Calu3 (cell line): ENCODE measurements at places on chromosomes 1 and 21.
A peak's percentile ranks its signal among the peaks of the same experiment; 100 is the strongest.

GRCh38 chr1:119004781-119005180 is 16.6 kb upstream of the TBX15 start:
- H3K27me3 ChIP-seq, result peaks cover 35% of the 10 kb centered on the region
- H3K27ac ChIP-seq, result no peak overlapping the region
- no peak overlapping the region for H3K4me3 ChIP-seq
- H3K4me1 ChIP-seq, result peaks cover 29% of the 10 kb centered on the region
- DNase-seq, result no peak

GRCh38 chr1:76494807-76495206 is 372.5 kb upstream of the ST6GALNAC5 start:
- no peak for DNase-seq
- no peaks in the 10 kb centered on the region for H3K4me1 ChIP-seq
- H3K27ac ChIP-seq, result no peak overlapping the region
- H3K4me3 ChIP-seq, result no peak overlapping the region
- H3K36me3 ChIP-seq, result no peaks in the 10 kb centered on the region

- H3K27me3 ChIP-seq, result no peaks in the 10 kb centered on the region
- no peak for DNase-seq
- peaks cover 7% of the 10 kb centered on the region for H3K4me1 ChIP-seq
- peaks cover 5% of the 10 kb centered on the region for H3K36me3 ChIP-seq
- no peak overlapping the region for H3K4me3 ChIP-seq
Observed at GRCh38 chr1:109630898-109631512, 11.4 kb downstream of the AMPD2 start.

DNA sequence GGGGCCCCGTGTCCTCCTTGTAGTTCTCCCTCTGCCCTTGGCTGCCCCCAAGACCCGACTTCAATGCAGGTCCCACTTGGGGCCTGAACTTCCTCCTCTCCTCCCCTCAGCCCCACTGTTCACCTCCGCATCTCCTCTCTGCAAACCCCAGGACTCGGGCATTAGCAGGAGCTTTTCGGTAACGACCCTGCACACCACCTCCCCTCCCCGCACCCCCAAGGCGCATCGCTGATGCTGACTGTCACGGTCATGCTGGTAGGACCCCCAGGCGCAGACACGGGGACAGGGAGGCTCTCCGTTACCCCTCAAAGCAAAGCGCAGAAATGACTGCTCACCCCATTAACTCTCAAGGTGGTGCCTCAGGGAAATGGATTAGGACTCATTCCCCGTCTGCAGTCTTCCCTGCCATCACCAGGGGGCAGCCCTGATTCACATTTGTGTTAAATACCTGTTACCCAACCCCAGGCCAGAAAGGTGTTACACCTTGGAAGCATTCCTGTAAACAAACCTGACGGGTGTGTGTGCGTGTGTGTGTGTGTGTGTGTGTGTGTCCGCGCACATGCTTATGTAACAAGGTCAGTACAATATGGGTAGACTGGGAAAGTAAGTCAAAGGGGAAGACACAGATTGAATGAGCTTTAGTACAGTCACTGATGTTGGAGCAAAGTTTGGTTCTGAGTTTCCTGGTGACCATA is 6.4 kb upstream of the GUCA2B start:
- H3K4me3 ChIP-seq, result no peak overlapping the region
- H3K4me1 ChIP-seq, result peaks cover 7% of the 10 kb centered on the region
- peak; percentile 91 for DNase-seq
- peaks cover 49% of the 10 kb centered on the region for H3K27me3 ChIP-seq
- no peaks in the 10 kb centered on the region for H3K36me3 ChIP-seq

GRCh38 chr1:162349635-162350330 is 26.9 kb downstream of the SPATA46 start:
- H3K27ac ChIP-seq, result peak overlapping the region; percentile 45
- peaks cover 5% of the 10 kb centered on the region for H3K36me3 ChIP-seq
- peak; percentile 17 for DNase-seq
- H3K4me1 ChIP-seq, result peaks cover 51% of the 10 kb centered on the region
- H3K4me3 ChIP-seq, result peak overlapping the region; percentile 7
- no peaks in the 10 kb centered on the region for H3K27me3 ChIP-seq

GRCh38 chr1:62213075-62213914 is 18.6 kb downstream of the L1TD1 start:
- no peak for DNase-seq
- H3K36me3 ChIP-seq, result no peaks in the 10 kb centered on the region
- no peaks in the 10 kb centered on the region for H3K4me1 ChIP-seq

- no peaks in the 10 kb centered on the region for H3K4me1 ChIP-seq
- H3K27ac ChIP-seq, result no peak overlapping the region
Observed at GRCh38 chr1:200963076-200963475, 60.4 kb downstream of the KIF21B start.

- H3K27ac ChIP-seq, result no peak overlapping the region
- peaks cover 12% of the 10 kb centered on the region for H3K36me3 ChIP-seq
- no peak for DNase-seq
- peaks cover 17% of the 10 kb centered on the region for H3K4me1 ChIP-seq
- no peak overlapping the region for H3K4me3 ChIP-seq
- no peaks in the 10 kb centered on the region for H3K27me3 ChIP-seq
Observed at GRCh38 chr1:193435781-193436180, 249.4 kb upstream of the B3GALT2 start.

DNA sequence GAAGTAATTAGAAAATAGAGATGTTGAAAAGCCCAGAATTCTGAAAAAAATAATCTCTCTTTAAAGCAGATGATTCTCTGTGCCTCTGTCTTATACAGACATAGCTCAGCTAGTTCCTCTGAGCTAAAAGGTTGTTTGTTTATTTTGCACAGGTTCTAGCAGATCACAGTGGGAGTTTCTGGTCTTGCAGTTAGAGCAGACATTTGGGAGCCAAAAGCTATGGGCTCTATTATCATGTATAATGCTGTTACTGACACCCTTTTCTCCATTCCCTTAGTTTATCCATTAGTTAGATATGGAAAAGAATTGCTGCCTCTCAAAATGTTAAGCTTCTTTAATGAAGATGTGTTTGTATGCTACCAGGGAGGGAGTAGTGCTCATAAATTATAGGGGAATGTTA is 20.5 kb upstream of the CD55 start:
- H3K27ac ChIP-seq, result no peak overlapping the region
- H3K4me1 ChIP-seq, result peaks cover 55% of the 10 kb centered on the region
- H3K4me3 ChIP-seq, result no peak overlapping the region
- peaks cover 8% of the 10 kb centered on the region for H3K36me3 ChIP-seq

DNA sequence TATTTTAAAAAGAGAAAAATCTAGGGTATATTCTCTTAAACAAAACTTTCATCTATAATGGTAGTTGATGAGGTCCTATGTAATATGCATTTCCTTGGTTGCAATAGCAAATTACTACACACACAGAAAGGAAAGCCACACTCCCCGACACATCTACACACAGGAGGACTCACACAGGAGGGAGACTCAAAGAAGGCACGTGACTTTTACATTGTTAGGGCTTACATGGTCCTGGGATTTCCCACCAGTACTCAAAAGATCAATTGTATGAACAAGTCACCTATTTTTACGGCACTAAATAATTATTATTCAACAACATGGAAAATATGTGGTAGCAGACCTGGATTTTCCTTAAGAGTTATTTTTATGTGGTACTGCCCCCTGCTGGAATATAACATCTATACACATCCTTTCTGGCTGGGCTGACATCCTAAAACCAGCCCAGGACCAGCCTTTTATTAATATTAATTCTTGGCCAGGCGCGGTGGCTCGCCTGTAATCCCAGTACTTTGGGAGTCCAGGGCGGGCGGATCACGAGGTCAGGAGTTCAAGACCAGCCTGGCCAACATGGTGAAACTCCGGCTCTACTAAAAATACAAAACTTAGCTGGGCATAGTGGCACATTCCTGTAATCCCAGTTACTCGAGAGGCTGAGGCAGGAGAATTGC is 33.9 kb upstream of the LGALS8 start:
- peak; percentile 16 for DNase-seq
- H3K27me3 ChIP-seq, result peaks cover 8% of the 10 kb centered on the region
- no peak overlapping the region for H3K4me3 ChIP-seq
- no peaks in the 10 kb centered on the region for H3K4me1 ChIP-seq
- no peaks in the 10 kb centered on the region for H3K36me3 ChIP-seq
- no peak overlapping the region for H3K27ac ChIP-seq

DNA sequence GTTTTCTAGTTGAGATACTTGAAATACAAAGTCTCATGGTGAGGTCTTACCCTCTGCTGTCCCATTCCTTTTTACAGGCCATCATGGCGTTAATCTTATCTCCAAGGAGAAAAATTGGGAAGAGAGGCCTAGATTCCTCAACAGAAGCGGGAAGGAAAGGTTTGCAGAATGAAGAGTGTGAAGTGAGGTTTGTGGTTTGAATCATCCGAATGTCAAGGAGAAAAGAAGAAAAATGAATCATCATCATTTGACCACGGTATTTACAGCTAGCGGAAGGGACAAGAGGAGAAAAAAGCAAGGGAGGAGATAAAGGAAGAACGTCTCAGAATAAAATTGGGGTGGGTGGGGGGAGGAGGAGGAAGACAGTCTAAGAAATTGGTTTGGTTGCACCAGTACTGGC is 935 bp upstream of the COG2 start:
- H3K27ac ChIP-seq, result no peak overlapping the region
- no peak for DNase-seq
- H3K4me1 ChIP-seq, result peaks cover 38% of the 10 kb centered on the region
- no peaks in the 10 kb centered on the region for H3K27me3 ChIP-seq
- peaks cover 23% of the 10 kb centered on the region for H3K36me3 ChIP-seq
- peak overlapping the region; percentile 99 for H3K4me3 ChIP-seq

- no peak overlapping the region for H3K27ac ChIP-seq
- H3K4me1 ChIP-seq, result no peaks in the 10 kb centered on the region
- peaks cover 5% of the 10 kb centered on the region for H3K27me3 ChIP-seq
- no peaks in the 10 kb centered on the region for H3K36me3 ChIP-seq
- no peak overlapping the region for H3K4me3 ChIP-seq
- DNase-seq, result peak; percentile 73
Observed at GRCh38 chr1:229714964-229715603, 89.0 kb downstream of the URB2 start.

DNA sequence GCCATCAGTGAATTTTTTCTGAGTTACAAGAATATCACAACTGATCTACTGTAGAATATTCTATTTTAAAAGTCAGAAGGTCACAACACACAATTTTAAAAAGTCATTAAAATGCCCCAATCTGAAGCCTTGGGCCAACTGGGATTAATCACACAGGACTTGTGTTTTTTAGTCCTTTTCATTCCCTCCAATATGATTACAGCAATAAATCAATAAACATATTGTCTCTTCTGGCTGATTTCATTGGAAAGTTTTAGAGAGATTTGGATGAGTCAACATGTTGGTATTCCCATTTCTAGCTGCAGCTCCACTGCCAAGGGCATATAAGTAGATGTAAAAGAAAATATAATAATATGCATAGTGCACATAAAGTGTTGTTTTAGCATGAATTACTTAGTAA is 85.8 kb downstream of the NIBAN1 start:
- H3K36me3 ChIP-seq, result no peaks in the 10 kb centered on the region
- peaks cover 19% of the 10 kb centered on the region for H3K4me1 ChIP-seq
- no peak for DNase-seq
- H3K27me3 ChIP-seq, result no peaks in the 10 kb centered on the region

GRCh38 chr21:29382030-29382654 is 83.4 kb downstream of the BACH1 start:
- peaks cover 17% of the 10 kb centered on the region for H3K4me1 ChIP-seq
- peak overlapping the region; percentile 22 for H3K27ac ChIP-seq

DNA sequence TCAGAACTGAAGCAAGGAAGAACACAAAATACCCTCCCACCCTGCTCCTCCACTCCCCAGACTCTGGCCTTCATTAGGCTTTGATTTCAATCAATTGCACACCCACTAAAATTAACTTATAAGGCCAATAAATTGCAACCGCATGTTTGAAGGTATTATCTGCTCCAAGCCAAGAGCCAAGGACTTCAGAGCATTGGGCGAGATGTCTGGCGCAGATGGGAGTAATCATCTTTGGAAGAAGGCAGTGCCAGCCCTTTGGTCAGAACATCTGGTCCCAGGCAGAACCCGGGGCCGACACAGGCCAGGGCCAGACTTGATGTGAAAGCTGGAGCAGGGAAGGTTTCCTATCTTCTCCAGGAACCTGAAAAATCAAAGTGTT is 60.0 kb downstream of the SLC66A1 start:
- no peak for DNase-seq
- H3K4me1 ChIP-seq, result peaks cover 2% of the 10 kb centered on the region
- no peak overlapping the region for H3K27ac ChIP-seq

DNA sequence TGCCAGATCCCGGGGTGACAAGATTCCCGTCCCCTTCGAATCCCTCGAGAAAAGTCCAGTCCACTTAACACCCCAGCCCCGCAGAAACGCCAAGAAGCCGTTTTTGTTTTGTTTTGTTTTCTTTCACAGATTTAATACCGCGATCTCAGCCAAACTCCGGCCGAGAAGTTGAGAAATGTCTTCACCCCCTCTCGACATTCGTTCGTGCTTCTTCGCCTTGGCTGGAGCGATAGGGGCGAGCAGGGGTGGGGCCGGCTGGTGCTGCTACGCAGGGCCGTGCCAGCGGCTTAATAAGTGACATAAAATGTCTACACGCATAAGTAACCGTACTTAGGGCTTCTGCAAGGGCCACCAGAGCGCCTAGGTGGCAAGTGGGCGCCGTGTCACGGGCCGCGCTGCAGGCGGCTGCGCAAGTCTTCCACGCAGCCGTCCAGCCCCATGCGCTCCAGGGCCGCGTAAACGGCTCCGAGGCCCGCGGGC is 4.9 kb downstream of the TNFRSF25 start:
- H3K36me3 ChIP-seq, result peaks cover 6% of the 10 kb centered on the region
- H3K4me1 ChIP-seq, result no peaks in the 10 kb centered on the region
- H3K4me3 ChIP-seq, result no peak overlapping the region
- no peak for DNase-seq
- no peak overlapping the region for H3K27ac ChIP-seq
- H3K27me3 ChIP-seq, result no peaks in the 10 kb centered on the region

DNA sequence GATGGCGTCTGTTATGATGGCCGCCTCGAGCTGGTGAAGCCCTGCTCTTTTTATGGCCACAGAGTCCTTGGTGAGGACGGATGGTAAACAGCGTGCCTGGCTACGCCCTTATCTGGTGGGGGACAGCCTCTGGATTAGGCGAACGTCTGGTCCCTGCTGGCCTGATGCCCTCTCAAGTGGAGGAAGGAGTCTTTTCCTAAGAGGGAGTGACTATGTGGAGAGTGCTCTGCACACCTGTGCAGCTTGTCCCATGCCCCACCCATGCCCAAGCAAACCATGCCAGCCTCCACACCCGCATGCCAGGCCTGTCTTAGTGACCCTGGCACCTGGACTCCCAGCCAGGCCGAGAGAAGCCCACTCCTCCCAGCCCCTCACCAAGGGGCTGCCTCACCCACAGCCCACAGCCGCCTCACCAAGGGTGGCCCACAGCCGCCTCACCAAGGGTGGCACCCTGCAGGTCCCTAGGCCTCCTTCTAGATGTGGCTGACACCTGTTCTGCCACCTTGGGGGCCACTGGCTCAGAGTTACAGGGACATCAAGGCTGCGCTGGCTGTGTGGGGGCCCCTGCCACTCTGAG is 40.2 kb downstream of the WNT9A start:
- H3K27ac ChIP-seq, result no peak overlapping the region
- no peak overlapping the region for H3K4me3 ChIP-seq
- no peak for DNase-seq
- H3K36me3 ChIP-seq, result no peaks in the 10 kb centered on the region
- no peaks in the 10 kb centered on the region for H3K4me1 ChIP-seq
- H3K27me3 ChIP-seq, result peaks cover 56% of the 10 kb centered on the region
